ENCODE measurements at places on chromosomes 4 and X.

DNA sequence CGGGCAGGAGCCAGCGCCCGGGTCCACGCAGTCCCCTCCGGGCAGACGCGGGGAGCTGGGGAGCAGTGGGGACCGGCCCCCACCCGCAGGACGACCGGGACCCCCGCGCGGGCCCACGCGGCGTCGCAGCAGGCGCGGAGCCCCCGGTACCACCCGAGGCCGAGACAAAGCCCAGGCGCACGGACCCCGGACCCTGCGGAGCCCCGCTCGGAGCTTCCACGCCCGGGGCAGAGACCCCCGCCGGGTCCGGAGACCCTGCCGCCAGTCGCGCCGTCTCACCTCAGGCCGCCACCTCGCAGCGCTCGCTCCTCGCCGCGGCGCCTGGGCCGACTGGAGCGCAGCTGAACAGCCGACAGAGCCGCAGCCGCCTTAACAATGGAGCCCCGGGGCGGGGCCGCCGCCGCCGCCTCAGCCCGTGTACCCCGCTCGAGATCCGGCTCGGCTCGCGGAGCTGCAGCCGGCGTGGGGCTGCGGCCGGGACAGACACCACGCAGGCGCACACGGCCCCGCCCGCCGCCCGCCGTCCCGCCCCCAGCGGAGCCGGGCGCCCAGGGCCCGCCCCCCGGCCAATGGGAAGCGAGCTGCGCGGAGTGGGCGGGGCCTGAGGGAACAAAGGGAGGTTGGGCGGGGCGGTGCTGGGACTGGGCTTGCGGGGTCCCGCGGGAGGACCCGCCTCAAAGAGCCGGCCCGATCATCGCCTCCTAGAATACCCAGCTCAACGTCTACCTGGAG, at the start of gene AFAP1:
Gene AFAP1 (minus strand): TSS at position 485 of the 732 bp plus-strand sequence. CDS start 67,783 bp downstream, outside the sequence.
- DNase-seq, result peak; percentile 96

- DNase-seq, result peak; percentile 96
Observed at GRCh38 chrX:65601530-65602220, 65.8 kb upstream of the MSN start.

GRCh38 chr4:66777097-66777496, 768.2 kb downstream of the CENPC start:
- peak; percentile 1 for DNase-seq

DNA sequence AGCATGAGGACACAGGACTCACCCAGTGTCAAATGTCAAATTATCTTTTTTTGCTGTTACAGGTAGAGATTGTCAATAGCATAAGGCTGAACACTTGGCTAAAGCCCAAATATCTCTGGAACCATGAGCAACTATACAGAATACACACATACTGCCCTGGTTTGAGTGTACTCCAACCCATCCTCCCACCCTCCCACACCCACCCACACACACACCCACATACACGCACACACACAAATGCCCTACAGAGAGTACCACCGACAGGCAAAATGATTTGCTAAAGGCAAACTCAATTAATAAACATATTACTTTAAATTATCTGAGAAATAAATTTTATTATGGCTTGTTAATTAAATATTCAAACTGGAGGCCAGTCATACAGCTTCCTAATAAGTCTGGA, 173.1 kb upstream of the MAP3K15 start:
- no peak for DNase-seq

DNA sequence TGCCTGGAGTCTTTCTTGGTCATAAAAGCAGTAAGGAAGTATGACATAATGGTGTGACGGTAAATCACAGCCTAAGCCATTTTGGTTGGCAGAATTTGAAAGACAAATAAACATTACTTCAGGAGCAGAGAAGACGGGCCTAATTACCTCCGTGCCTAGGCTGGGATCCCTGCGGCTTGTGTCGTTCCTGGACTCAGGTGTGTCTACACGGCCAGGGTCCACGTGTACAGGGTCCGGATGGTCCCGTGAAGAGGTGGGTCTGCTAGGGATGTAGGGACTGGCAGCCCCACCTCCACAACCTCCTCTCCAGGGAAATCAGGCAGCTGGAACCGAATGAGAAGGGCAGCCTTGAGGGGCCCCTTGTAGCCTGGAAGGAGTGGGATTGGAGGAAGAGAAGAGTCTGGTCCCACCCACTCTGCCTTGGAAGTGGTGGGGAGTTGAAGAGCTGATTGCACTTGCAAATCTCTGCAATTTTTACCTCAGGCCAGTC, 55.4 kb upstream of the PLAC1 start:
- no peak for DNase-seq

DNA sequence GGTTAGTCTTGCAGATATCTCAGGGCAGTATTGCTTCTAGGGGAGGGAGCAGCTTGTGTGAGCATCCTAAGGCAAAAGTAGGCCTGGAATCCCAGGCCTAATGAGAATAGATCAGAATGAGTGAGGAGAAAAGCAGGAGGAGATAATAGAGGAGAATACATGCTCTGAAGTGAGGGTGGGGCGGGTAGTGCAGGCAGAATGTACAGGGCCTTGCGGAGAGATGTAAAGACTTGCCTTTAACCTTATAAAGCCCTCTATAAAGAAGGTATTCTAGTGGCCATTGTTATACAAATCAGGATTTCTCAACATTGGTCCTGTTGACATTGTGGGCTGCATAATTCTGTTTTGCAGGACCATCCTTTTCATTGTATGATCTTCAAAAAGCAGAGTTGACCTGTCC, 855.3 kb downstream of the PCDH7 start:
- no peak for DNase-seq

GRCh38 chr4:18479825-18480224, 458.3 kb upstream of the LCORL start:
- DNase-seq, result peak; percentile 50

- no peak for DNase-seq
Observed at GRCh38 chr4:89064848-89065247, 7.9 kb upstream of the FAM13A start.

GRCh38 chrX:32798990-32799389, 412.4 kb downstream of the DMD start:
- DNase-seq, result no peak

- DNase-seq, result peak; percentile 78
Observed at GRCh38 chr4:1194010-1194900, 21.9 kb upstream of the SPON2 start.
